ENCODE measurements at places on chromosomes 1 and 21. TPM values are rescaled to one million over a fixed set of nuclear protein-coding genes. Genes with fewer than 3 reads are reported as not detected.

FLG2 gene
- under 0.01 TPM for total RNA-seq

NR1I3 gene
- not detected for total RNA-seq

TBX19 gene
- total RNA-seq, result 0.63 TPM

ARHGEF10L gene
- 12.3 TPM for total RNA-seq

Data from bronchial smooth muscle cell (primary cell).